ENCODE measurements at places on chromosomes 4 and X. TPM values are rescaled to one million over a fixed set of nuclear protein-coding genes. Genes with fewer than 3 reads are reported as not detected.

Gene NDP
- not detected for total RNA-seq

Gene FOXP3
- total RNA-seq: 0.12 TPM

Gene YY2
- total RNA-seq: 2.8 TPM

Gene GK
- 2.0 TPM for total RNA-seq

Gene UGT2A3
- total RNA-seq: 0.09 TPM

Gene HELT
- total RNA-seq: not detected

Gene PGAM4
- 0.43 TPM for total RNA-seq

Gene IRS4
- total RNA-seq: not detected

Data from A549 treated with CORT108297 at 1 μM for 4 hours (cell line).